CD8-positive, alpha-beta memory T cell (primary cell): ENCODE measurements at places on chromosomes 5 and 9.

GRCh38 chr5:128144491-128144890 lies 60.9 kb downstream of the SLC12A2 start:
- no peak for DNase-seq

- no peak for DNase-seq
These were observed 5.0 kb downstream of the MAMDC4 start for GRCh38 chr9:136857166-136857565.

DNA sequence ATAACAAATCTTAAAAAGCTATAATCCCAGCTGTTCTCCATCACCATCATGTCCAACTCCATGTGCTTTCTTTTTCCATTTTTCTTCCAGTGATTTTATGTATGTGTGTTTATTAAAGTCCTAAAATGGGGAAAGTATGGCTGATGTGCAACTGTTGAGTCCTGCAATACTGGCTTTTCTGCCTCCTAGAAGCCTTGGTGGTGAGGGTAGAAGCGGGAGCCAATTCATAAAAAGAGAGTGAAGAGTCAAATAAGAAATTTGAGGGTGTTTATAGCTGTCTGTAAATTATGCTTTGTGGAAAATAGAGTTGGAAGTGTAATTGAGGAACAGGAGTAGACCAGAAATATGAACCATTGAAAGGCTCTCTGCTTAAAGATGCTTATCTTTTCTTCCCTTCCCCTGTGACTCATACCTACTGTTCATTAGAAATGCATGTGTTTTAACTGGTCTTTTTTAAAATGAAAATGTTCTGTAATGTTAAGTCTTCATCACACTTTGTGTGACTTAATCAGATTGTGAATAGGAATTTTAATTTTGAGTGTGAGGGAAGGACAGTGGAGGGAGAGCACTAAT lies 80.1 kb downstream of the ZCCHC7 start:
- DNase-seq, result no peak

DNA sequence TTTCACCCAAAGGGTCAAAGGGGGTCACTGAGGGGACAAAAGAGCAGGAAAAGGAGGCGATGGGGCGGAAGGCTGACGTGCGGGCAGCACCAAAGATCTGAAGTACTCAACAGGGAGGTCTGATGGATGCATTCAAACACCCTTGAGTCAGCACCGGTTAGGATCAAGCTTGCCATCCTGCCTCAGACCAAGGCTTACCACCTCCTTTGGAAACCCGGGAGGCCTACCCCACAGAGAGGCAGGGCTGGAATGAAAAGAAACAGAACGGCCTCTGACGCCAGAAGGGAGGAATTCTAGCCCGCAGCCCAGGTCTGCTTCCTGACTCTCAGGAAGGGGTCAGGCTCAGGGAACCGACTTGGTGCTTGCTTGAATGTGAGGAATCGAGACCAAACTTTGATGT lies 125.6 kb downstream of the PAPPA start:
- no peak for DNase-seq

GRCh38 chr9:113879911-113880310 lies 3.8 kb downstream of the ZNF618 start:
- DNase-seq, result no peak

- DNase-seq, result no peak
These were observed 4.8 kb downstream of the IL9 start for GRCh38 chr5:135890867-135891266.

- no peak for DNase-seq
These were observed 29.9 kb downstream of the DPYSL3 start for GRCh38 chr5:147479949-147480348.

GRCh38 chr9:97808972-97809371 lies 44.1 kb upstream of the FOXE1 start:
- DNase-seq, result no peak

DNA sequence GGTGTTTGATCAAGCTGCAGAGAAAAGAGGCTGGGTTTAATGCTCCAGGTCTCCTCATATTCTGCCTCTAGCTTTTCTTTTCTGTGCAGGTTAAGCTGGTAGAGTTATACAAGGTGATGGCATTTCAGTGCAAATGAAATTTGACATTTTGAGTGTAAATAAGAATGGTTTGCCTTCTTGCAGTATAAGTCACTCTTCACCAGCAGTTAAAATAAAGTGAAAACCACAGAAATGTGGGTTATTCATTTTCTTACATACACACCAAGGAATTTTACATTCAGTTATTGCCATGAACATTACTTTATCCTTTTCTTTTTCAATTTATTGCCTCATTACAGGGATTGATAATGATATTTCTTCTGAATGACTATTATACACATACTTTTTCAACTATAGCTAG lies 337.5 kb upstream of the PCSK5 start:
- DNase-seq, result no peak

DNA sequence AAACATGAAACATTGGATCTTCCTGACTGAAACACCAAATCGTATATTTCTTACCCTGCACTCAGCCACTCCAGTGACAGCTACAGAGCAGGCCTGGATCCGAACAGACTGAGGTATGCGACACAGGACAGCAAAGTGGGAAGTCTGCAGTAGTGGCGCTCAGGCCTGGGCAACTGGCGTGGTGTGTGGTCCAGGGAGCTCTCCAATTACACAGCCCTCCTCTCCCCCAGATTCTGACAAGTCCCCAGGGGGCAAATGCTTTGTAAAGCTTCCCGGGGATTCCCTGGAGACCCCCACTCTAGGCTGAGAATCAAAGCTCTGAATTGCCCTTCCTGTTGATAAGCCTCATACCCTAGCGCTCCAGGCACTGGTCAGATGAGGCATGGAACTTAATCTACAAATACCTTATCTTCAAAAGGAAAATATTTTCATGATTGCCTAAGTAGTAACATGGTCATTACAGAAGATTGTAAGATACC lies 104.8 kb upstream of the ERCC6L2 start:
- DNase-seq, result no peak

DNA sequence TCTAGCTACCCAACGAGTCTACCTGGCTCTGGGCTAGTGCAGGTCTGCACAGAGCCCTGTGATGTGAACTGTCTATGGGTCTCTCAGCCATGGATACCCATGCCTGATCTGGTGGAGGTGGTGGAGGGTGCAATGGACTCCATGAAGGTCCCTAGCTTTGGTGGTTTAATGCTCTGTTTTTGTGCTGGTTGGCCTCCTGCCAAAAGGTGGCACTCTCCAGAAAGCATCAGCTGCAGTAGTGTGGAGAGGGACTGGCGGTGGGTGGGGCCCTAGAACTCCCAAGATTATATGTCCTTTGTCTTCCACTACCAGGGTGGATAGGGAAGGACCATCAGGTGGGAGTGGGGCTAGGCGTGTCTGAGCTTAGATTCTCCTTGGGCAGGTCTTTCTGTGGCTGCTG lies 290.1 kb downstream of the AGTPBP1 start:
- no peak for DNase-seq

DNA sequence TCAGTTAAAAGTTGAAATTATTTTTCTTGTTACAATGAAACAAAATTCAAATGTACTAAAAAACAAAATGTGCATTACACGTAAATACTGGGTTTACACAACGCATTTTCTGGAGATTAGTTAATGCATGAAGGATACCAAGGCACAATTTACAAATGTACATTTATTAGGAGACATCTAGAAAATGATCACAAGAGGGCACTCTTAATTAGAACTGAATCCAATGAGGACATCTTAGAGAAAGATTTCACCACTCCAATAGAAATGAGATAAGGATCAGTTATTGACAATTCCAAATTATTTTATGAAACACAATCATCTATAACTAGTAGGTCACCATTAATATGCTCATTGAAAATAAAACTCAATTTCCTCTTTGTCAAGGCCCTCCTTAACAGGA lies 36.6 kb upstream of the CDH12 start:
- no peak for DNase-seq

DNA sequence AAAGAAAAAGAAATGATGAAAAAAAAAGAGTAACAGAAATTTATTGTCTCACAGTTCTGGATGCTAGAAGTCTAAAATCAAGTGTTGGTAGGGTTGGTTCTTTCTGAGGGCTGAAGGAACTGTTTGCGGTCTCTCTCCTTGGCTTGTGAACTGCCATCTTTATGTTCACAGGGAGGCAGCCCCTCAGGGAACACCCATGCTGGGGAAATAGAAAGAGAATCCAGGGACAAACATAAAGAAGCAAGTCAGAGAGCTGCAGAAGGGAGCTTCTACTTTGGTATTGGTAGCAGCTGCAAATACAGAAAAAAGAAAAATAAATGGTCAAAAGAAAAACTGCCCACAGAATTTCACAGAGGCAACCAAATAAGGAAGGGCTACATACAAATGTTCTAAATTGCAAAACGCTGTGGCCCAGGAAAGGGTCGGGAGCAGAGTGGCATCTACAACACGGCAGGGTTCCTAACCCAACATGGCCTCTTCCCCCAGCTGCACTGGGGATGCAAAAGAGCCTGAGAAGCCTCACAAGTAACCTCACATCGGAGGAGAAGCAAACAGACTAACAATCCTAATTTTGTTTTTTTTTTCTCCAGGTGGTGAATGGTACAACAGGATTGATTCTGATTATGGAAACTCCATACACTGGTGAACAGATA lies 37.4 kb downstream of the ELOVL7 start:
- no peak for DNase-seq

DNA sequence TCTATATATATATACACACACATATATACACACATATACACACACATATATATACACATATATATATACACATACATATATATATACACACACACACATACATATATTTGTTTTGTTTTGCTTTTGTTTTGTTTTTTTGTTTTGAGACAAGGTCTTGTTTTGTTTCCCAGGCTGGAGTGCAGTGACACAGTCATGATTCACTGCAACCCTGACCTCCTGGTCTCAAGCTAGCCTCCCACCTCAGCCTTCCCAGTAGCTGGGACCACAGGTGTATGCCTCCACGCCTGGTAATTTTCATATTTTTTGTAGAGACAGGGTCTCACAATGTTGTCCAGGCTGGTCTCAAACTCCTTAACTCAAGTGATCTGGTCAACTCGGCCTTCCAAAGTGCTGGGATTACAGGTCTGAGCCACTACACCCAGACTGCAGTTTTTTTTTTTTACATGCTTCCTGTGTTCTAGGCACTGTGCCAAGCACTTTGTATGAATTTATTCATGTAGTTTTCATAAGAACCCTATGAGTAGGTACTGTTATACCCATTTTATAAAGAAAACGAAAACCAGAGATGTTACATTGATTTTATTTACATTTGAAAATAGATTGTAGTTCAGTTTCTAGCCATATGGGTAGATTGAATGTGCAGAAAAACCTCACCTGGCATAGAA lies 120.7 kb downstream of the PBX3 start:
- no peak for DNase-seq

- DNase-seq, result no peak
These were observed 169.3 kb downstream of the MACROH2A1 start for GRCh38 chr5:135229679-135230132.

DNA sequence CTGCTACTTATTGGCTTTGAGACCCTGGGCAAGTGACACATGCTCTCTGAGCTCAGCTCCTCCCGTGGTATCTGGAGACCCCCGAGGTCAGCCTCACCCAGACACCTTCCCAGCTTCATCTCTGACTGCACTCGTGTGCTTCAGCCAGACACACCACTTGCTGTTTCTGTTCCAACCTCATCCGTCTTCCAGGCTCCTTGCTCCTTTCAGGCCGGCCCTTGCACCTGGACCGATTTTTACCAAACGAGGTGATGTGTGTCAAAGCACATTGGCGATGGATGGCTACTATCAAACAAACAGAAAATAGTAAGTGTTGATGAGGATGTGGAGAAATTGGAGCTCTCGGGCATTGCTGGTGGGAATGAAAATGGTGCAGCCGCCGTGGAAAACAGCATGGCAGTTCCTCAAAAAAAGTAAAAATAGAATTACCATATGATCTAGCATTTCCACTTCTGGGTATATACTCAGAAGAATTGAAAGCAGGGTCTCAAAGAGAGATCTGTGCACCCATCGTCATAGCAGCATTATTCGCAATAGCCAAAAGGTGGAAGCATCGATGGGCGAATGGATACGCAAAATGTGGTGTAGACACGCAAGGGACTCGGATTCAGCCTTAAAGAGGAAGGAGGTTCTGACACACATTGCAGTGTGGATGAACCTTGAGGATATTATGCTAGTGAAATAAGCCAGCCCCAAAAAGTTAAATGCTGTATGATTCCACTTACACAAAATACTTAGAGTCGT lies 96.1 kb upstream of the IER5L start:
- no peak for DNase-seq

DNA sequence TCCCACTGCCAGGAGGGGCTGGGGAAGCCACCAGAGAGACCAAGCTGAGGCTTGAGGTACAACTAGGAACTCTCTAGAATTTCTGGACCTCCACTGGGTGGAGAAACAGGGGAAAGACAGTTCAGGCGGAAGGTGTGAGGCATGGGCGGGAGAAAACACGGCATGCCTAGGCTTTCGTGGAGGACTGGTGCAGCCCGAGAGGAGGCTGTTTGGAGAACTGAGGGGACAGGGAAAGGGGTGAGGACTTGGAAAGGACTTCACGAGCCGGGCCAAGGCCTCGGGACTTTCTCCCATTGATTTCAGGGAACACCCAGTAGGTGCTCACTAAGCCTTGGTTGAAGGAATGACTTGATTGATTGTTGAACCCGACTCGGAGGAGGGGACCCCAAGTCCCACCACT lies 9.5 kb upstream of the ADGRD2 start:
- no peak for DNase-seq

DNA sequence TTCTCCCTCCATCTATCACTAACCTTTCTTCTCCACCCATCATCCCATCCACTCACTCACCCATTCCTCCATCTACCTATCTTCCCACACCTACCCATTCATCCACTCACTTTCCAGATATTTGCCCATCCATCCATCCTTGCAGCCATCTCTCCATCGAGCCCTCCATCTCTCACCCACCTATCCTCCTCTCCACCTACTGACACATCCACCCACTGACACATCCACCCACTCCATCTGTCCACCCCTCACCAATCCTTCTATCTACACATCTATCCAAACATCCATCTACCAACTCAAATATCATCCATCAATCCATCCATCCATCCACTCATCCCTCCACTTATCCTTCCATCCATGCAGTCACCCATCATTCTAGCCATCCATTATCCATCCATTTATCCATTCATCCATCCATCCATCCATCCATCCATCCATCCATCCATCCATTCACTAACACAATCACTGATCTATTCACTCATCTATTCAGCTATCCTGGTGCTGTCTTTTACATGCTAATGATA lies 68.9 kb upstream of the SPTLC1 start:
- no peak for DNase-seq

DNA sequence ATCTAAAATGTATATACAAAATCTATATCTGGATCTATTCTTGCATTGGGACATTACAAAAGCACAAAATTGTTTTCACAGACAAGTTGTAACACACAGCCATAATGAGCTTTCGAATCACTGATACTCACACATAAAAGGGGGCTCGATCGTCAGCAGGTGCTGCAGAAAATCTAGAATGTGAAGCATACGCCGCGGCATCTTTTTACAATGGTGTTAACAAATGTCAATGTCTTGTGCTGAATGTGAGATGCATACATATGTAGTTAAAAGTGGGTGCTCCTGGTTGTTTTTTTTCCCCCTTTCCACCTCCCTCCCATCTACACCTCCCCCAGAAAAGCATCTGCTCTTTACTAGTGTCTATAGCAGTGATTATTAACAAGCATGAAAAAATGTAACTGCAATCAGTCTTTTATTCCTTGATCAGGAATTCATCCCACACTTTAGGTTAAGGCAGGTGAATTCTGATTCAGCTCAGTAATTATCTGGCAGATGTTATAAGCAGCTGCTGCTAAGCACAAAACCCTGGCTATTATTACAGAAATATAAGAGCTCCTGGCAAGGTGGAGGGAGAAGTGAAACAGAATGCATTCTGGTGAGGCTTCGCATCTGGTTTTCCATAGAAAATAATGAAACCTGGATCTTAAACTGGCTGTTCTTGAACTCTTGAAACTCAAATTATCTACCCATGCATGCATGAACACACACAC lies 114.1 kb downstream of the MPDZ start:
- no peak for DNase-seq

- no peak for DNase-seq
These were observed 48.5 kb downstream of the PRRC2B start for GRCh38 chr9:131442351-131442750.
